ENCODE measurements at places on chromosomes 11 and 22. TPM values are rescaled to one million over a fixed set of nuclear protein-coding genes. Genes with fewer than 3 reads are reported as not detected.

Gene NXPE4
- total RNA-seq = not detected

Gene VPREB3
- not detected for total RNA-seq

Gene E2F8
- 0.49 TPM for total RNA-seq

Gene SULT4A1
- total RNA-seq = 35.2 TPM

Gene CSF2RB
- 0.49 TPM for total RNA-seq

Gene OR51I1
- total RNA-seq = not detected

Gene OOSP4A
- total RNA-seq = not detected

Gene RASGRP2
- total RNA-seq = 22.9 TPM

Gene OR52I2
- total RNA-seq = not detected

Gene MAPK8IP1
- total RNA-seq = 75.0 TPM

Gene CTR9
- 31.2 TPM for total RNA-seq

All from temporal lobe (tissue), 4 donors.